ENCODE measurements at places on chromosomes 11 and 22.

DNA sequence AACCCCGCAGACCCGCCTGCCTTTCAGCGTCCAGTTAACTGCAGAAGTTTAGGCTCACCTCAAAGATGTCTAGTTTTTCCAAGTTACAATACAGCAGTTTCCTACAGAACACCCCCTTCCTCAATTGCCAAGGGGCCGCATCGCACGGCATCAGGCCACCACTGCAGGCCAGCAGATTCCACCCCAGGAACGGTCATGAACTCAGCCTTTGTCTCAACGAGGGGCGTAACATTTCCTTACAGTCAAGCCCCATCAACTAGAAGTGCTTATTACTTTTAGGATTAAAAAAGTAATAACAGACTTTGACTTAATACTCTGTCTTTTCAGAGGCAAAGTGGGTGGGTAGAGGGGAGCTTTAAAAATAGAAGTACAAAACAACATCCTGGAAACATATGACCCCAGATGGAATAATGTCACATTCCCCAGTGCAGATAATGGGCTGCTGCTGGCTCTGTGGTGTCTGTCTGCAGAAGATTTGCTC is 36.3 kb downstream of the PPP2R1B start:
- DNase-seq, result no peak

DNA sequence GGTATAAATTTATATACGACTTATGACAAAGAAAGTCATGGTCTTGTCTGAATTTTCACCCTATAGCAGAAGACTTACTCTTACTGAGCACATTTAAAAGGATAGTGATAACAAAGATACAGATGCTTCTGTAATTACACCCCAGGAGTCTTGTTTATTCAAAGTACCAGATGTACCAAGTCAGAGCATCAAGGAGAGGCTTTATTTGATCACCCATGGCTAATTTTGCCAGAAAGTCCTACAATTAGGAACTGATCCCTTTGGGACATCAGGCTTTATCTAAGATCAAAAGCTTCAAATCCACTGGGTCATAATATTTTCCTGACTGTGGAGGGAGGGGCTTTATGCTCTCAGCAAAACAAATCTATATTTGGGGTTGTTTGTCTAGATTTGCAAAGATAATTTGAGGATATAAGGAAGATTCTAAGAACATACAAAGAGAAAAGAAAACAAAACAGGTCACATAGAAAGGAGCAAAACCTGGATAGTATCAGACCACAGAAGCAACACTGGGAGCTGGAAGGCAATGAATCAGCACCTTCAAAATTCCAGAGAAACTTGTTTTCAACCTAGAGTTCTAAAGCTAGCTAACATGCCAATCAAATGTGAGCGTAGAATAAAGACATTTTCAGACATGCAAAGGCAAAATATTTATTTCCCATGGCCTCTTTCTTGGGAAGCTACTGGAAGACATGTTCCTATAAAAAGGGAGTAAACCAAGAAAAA is 124.8 kb upstream of the CSNK2A3 start:
- no peak for DNase-seq

DNA sequence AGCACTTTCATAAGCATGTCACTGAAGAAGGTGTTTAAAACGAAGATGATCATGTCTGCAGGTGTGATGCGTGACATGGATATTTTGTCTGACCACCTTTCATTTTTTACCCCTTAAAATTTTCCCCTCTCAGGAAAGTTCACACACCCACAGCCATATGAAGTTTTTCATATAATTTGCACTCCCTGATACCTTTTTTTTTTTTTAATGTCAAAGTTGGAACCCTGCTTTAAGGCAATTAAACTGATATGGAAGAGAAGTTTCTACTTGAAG is 104.6 kb downstream of the ATXN10 start:
- DNase-seq, result no peak

GRCh38 chr11:81030186-81030585 is 1589.4 kb upstream of the TENM4 start:
- no peak for DNase-seq

DNA sequence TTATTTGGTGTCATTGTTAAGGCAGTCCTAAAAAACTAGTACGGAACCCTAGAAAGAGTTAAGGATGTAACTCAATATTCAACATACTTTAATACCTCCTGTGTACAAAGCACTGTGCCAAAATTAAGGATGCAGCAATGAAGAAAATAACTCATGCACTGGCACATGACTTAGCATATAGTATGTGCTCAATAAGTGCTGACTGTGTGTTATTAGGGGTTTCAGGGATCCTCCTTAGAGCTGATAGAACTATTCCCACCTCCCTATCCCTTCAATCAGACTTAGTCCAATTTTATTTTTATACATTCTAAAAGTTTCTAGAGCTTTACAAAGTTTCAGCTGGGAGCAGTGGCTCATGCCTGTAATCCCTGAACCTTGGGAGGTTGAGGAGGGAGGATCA is 6.1 kb upstream of the FEZ1 start:
- no peak for DNase-seq

- no peak for DNase-seq
These were observed 69.3 kb downstream of the NCAPD3 start for GRCh38 chr11:134154441-134154840.

DNA sequence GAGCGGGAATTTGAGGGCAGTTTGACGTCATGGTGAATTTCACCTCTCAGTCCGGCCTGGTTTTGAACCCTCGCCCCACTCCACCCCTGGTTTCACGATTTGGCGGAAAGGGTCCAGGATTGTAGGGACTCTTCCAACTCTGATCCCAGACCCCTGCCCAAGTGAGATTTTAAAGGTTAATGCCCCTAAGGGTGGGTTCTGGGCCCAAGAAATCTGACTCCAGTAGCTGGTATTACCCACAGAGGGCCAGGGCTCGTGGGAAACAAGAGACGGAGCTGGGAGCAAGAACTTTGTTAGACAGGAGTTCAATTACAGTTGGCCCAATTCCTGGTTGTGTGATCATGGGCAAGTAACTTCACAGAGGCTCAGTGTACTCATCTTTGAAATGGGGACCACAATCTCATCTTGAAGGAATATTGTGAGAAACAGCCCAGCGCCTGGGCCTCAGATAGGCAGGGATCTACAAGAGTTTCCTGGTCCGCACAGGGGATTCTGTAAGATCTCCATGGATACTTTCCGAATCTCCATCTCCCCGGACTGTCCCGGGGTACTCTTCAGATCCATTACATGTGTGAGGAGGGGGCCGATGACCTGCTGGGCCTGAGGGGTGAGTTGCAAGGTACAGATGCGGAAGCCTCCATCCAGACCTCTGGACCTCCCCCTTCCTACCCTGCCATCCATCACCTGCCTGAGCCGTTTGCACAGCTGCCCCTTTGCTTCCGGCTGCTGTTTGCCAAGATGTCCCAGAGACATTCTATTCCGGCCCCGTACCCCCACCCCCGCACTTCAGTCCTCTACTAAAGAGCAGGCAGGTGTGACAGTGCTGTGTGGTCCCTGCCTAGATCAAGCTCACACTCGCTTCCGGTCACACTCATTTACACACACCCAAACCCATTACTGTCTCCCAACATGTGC is 687 bp upstream of the CALCA start:
- DNase-seq, result peak; percentile 51

DNA sequence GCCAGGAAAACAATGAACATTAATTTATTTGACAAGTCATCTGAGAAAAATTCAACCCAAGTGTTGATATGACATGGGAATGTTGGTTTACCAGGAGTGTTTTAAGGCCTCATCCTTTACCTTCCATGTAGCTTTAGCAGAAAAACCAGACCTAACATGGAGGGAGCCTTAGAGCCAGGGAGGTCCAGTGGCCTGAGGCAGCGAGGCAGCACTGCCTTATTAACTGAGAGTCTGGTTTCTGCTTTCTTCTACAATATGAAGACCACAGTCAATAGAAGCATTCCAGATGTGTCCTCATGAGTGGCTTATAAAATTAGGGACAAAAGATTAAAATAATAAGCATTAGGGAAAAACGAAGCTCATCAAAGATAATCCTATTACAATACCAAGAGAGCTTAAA is 61.5 kb downstream of the DKK3 start:
- no peak for DNase-seq

- no peak for DNase-seq
These were observed 1517.5 kb upstream of the TENM4 start for GRCh38 chr11:80958361-80958760.

DNA sequence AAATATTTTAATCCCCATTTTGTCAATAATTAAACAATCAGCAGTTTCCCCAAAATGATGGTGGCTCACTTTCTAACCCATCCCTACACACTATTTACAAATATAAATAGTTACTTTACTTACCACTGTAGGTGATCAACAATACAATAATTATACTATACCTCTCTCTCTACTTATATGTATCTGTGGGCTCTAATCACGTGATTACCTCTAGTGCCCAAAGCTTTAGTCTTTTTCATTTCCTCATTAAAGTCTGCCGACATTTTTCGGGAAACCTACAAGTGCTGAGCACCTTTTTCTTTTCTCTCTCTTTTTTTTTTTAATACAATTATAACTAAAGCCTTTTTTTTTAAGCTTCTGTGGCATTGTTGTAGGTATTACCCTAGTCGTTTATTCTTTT is 23.9 kb downstream of the DLG2 start:
- DNase-seq, result no peak

DNA sequence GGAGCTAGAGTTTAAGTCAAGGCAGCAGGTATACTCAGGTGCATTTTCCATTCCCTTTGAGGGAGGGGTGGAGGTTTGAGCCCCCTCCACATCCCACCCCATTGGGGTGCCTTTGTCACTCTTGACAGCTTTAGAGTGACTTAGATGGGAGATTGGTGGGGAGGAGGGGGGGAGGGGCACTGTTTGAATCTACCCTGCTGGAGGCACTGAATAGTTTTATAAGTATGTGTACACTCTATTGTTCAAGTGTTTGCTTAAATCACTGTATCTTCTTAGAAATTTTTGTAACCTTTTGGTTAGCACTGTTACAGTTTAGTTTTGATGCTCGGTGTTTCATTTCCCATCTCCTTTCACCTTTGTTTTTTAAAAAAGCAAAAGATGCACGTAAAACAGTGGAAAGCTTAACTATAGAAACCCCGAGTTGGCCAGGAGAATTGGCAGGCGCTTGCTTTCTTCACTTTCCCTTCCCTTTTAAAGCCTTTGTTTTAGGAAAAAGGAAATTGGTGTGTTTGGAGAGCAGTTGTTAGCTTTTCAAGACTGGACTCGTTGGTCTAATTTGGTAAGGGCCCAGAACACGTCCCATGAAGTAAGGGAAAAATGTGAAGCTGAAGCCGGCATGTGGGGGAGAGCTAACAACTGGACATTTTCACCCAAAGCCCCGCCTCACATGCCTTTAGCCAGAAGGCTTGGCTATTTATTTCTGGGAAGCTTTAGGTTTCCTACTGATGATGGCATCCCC is 42.8 kb downstream of the TNRC6B start:
- DNase-seq, result no peak

DNA sequence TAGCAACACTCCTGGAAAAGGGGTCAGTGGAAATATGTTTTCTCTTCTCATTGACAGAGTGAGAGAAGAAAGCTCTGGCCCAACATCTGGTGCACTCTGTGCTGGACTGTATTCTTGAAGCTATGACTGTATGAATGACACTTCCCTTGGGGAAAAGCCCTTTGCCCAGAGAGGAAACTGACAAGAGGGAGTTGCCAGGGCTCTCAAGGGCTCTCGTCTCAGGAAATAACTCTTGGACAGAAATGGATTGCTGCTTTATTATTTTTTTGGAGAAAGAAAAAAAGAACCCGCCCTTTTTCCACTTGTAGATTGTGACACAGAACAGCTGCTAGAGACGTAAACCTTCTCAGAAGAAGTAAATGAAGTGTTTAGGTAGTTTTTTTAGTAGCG is 11.4 kb downstream of the ETS1 start:
- no peak for DNase-seq

DNA sequence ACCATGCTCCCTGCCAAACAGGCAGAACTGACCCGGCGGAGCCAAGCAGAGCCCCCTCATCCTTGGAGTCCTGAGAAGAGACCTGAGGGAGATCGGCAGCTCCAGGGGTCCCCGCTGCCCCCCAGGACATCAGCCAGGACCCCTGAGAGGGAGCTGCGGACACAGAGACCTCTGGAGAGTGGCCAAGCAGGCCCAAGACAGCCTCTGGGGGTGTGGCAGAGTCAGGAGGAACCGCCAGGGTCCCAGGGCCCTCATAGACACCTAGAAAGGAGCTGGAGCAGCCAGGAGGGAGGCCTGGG is 37.5 kb downstream of the TRIOBP start:
- no peak for DNase-seq

- DNase-seq, result no peak
These were observed 12.2 kb downstream of the USP2 start for GRCh38 chr11:119369132-119369925.

GRCh38 chr11:33899400-33900037 is 7.6 kb upstream of the LMO2 start:
- peak; percentile 85 for DNase-seq

GRCh38 chr11:69531071-69531716 is 49.7 kb downstream of the LINC01488 start:
- DNase-seq, result peak; percentile 41

- no peak for DNase-seq
These were observed 45.0 kb upstream of the MPPED2 start for GRCh38 chr11:30631148-30631547.

GRCh38 chr22:28379075-28379779 is 300.4 kb downstream of the TTC28 start:
- DNase-seq, result no peak

GRCh38 chr22:23388517-23388890 is 191.6 kb downstream of the IGLL1 start:
- no peak for DNase-seq

- DNase-seq, result no peak
These were observed 2.9 kb downstream of the AMBRA1 start for GRCh38 chr11:46590740-46591605.

GRCh38 chr11:93623179-93623578 is 38.3 kb upstream of the CEP295 start:
- DNase-seq, result peak; percentile 92

- no peak for DNase-seq
These were observed 2.1 kb downstream of the SMIM38 start for GRCh38 chr11:69157822-69158231.

DNA sequence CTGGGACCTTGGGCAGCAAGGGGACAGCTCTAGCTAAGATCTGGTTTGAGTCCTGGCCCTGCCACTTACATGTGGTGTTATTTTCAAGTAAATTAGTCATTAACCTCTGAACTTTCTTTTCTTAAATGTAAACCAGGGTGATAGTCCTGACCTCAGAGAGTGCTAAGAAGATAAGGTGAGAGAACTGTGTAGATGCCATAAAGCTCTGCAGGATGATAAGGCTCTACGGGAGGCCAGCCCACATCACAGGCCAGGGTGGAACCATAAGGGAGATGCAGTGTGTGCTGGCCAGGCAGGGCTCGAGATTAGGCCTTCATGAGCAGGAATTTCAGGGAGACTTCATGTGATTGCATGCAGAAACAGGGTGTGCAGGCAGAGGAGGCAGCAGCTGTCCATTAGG is 24.2 kb downstream of the NECTIN1 start:
- no peak for DNase-seq

DNA sequence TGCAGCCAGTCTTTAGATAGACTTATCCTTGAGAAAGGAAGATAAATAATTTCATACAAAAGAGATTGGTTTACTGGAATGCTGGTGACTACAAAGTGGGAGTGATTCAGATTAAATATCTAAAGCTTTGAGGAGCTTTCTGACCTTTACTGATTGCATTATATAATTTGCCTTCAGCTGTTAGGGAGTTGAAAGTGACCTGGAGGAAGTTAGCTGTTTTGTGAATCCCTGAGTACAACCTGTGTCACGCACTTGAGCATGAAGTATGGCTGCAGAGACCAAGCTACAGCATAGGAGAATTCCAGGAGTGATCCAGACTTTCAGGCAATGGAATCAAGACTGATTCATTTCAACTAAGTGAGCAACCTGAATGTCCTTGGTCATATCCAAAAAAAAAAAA is 1848.3 kb upstream of the RAG2 start:
- DNase-seq, result no peak
